ENCODE measurements at places on chromosomes 7 and 10.

DNA sequence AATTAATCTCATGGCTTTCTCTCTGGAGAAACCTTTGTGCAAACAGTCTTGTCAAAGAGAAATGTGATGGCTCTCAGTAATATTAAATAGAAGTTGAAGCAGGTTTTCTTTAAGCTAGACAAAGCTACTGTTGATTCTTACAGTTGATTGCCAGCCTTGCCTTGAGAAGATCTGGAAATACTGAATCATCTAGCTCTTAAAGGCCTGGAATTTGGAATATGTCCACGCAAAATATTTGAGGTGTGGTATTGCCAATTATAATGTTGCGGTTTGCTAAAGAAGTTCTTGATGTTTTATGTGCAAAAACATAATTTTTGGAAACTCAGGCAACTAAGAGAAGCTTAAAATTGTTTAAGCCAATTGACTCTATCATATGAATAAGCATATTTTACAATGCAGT lies 371.9 kb downstream of the PHF14 start:
- DNase-seq: no peak

- DNase-seq: no peak
These were observed 95.4 kb upstream of the SEMA3C start for GRCh38 chr7:81014266-81014665.

GRCh38 chr7:2821842-2822507 lies 22.1 kb downstream of the GNA12 start:
- peak; percentile 75 for DNase-seq

DNA sequence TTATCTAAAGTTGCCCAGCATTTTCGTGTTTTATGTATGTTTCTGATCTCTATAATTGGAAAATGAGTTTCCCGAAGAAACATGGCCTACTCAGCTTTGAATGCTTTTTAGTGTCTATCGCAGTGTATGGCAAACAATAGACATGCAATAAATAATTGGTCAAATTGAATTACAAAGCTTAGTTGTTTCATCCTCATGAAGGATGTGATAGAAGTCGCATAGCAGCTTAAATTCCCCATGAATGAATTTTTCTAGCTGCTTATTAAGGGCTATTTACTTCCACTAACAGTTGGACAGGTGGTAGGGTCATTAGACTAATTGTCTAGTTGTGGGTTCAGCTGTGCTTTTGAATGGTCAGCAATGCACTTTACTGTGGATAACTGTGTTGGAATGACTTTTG lies 467.3 kb upstream of the MBL2 start:
- no peak for DNase-seq

- DNase-seq: no peak
These were observed 6.8 kb downstream of the BRI3 start for GRCh38 chr7:98288064-98288823.

DNA sequence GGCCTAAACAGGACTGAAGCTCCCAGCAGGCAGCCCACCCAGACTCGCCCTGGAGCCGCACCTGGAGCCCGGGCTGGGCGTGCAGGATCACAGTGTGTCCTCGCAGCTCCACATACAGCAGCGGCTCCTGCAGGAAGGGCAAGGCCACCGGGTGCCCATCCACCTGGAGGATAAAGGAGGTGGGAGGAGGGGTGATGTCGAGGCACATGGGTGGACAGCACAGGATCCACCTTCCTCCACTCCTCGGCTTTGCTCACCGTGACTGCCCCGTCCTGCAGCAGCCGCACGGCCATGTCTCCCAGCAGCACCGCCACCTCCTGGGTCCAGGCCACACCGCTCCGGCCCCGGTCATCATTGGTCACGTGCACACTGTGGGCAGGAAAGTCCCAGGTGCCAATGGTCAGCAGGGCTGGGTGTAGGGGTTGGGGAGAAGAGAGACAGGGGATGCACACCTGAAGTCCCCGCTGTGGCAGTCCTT lies 16.8 kb downstream of the ATP6V1F start:
- DNase-seq: no peak

All from HTR-8/SVneo (cell line).